ENCODE measurements at places on chromosomes 1 and 21.
A peak's percentile ranks its signal among the peaks of the same experiment; 100 is the strongest.

- no peak for DNase-seq
These were observed 34.1 kb upstream of the EPS15 start for GRCh38 chr1:51552929-51553807.

- DNase-seq, result no peak
These were observed 194.0 kb downstream of the TOMM20 start for GRCh38 chr1:234934611-234935033.

- DNase-seq, result no peak
These were observed 5.7 kb upstream of the CSTB start for GRCh38 chr21:43781846-43782245.

DNA sequence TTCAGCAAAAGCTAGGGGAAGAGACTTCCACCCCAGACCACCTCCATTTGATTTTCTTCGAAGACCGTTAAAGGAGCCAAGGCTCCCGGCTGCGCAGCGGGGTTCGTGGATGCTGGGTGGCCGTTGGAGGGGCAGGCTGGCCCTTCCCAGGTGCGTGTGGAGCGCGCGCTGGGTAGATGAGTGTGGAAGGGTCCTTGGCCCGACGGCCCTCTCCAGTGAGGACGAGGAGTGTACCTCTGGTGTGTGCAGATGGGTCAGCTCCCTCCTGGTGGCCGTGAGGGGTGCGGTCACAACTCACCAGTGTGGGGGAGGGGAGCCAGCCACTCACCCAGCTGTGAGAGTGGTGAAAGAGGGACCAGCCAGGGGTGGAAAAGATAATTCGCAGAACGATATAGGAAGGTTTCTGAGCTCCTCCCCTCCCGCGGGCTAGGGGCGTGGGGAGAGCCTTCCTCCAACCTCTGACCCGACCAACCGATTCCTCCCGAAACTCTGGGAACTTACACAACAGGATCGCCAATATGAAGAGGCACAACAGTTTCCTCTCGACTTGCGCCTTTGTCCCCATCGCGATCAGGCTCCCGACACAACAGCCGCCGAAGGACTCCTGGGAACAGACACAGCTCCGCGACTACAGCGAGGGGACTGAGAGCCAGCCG lies at the start of gene F11R:
F11R (minus strand) TSS at position 644 of the 656 bp plus-strand sequence; CDS start at position 565, 79 bp downstream.
- no peak for DNase-seq

DNA sequence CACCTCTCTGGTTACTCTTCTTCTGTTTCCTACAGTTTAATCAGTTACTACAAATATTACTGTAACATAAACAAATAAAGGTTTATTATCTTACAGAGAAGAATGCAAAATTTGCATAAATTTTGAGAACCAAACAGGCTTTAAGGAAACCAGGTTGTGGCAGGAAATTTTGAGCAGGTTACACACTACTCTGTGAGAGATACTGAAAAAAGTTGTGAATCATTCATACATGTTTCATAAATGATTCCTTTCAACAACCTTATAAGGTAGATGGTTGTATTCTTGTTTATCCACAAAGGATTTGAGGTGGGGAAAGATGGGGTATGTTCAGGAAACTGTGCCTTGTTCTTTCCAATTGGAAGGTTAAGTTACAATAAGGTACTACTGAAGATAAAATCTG lies 58.6 kb downstream of the MAST2 start:
- DNase-seq, result no peak

DNA sequence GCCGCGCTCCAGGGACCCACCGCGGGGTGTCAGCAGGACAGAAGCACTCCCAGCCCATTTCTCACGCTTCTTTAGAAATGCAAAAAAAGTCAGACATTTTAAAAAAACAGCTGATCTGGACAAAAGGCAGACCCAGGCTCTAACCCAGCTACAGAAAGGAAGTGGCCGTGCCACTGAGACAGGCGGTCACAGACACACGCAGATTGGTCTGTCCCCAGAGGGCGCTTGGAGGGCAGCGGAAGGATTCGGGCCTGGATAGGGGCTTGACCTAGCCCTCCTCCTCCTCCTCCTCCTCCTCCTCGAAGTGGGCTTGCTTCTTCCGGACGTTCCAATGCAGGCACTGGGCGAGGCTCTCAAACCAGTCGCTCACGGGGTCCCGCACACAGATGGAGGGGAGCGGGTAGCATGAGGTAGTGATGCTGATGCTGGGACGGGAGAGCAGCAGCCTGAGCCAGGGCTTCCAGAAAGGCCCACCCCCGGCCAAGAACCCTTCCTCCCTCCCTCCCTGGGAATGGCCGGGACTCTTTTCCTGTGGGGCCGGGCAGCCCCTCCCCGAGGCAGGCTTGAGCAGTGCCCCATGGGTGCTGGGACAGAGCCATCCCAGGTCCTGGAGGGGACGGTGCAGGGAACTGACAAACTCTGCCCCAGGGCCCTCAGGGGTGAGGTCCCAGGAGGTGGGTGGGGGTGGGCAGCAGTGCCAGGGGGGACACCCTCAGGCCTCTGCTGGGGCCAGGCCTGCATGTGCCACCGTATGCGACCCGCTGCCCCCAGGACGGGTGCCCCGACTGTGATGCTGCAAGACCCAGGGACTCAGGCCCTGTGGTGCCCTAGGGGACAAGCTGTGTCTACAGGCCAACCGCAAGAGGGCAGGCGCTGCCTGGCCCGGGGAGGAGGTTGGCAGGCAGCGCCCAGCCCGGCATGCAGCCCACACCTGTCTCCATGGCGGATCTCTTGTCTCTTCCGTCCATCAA lies 25.3 kb downstream of the NADK start:
- DNase-seq, result no peak

- DNase-seq, result no peak
These were observed 57.8 kb downstream of the PGBD5 start for GRCh38 chr1:230368363-230368762.

GRCh38 chr1:172447641-172448040 lies 3.8 kb upstream of the PIGC start:
- no peak for DNase-seq

DNA sequence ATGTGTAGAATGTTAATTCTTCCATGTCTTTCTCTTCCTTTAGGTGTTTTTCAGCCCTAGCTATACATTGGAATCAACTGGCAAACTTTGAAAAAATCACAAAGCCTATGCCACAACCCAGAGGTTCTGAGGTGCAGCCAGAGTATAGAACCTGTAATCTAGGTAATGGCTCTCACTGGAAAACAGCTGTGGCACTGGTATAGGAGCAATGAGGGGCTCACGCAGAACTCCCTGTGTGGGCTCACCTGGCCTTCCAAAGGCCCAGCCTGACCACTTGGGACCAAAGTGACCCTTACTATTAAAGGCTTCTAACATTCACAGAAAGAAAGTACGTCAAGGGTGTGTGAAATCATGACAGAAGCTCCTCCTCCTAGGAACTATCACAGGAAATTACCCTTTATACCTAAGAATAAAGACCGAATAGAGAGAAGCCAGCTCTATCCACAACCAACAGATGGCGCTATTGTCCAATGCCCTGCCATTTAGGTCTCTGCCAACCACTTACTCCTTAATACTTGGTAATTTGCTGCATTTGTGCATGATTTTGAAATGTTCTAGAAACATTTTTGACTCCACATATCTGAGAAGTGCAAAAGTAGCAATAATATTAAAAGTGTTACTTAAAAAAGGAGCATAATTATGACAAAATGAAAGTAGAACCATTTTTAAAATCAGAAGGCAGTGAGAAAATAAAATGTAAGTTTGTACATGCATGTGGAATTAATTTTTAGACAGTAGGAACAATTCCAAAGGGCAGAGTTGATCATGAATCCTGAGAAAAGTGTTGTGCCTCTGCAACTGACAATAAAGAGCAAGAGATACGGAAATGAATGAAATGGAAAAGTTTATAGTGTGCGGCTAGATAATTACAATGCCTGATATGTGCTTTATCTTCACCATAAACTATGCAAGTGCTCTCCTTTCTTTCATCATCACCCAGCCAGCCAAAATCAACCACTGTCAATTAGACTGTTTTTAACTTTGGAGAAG lies 93.1 kb upstream of the HAO2 start:
- peak; percentile 23 for DNase-seq

- no peak for DNase-seq
These were observed 7.6 kb downstream of the DNMT3L start for GRCh38 chr21:44253832-44254710.

DNA sequence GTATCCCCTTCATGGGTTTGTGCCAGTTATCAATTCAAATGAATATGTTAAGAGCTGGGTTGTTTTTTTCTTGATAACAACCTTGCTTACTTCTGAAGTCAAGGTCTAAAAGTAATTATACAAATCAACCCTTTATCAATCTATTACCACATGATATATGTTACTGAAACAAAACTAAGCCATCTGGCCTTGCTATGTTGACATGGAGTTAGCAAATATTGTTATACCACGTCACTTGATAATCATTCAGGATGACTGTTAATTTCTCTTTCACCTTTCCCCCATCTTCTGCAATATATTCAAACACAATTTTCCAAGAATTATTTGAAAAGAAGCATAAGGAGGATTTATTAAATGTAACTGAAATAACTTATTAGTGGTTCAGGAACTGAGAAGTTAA lies 72.6 kb downstream of the DTL start:
- no peak for DNase-seq

DNA sequence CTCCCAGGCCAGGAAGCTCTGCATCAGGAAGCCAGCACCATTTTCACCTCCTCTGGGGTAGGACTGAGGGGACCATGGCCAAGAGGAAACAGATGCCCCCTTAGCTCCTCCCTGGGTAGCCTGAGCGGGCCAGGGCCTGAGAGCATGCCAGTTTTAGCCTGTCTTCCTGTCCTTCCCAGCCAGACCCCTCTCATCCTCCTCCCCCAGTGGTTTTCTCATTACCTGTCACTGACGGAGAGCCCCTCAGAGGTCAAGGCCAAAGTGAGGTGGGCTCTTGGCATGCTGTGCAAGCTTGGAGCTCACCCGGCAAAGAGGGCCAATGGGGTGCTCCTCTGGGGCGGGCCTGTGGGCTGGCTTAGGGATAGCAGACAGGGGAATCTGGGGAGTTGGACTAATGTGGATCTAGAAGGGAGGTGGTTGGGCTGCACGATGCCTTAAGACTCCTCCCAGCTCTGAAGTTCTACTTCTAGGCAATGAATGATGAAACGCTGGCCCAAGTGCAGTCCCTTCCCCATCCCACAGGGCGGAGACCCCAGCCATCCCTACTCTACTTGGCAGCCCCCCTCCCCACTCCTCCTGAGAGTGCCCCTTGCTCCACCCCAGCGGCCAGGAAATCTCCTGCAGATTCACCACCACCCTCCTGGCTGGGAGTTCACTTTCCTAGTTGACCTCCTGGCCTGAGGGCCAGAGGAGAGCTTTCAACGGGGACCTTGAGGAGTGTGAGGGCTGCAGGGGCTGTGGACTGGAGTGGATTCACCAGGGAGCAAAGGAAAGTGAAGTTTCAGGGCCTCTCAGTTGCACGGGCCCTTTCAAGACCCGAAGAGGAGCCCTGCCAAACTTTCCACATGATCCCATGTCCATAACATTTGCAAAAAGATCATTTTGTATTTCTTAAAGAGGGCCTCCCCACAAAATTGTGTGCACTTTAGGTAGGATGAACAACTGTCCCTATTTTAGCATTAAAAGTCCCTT lies 9.4 kb upstream of the LMNA start:
- no peak for DNase-seq

DNA sequence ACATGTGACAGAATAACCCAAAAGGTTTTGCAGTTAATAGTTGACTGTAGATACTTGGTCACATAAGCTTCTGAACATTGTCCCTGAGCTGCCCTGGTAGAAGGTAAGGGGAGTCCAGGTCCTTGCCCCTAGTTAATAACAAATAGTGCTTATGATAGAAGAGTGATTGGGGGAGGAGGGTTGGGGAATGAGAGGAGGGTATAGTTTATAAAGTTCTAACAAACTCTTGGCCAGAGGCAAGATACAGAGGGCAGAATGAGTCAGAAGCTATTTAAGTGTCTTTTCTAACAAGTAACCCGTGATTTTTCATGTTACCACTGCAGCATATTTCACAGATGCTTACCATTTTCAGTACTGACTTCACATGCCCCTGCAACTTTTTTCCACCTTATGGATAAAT lies 26.7 kb upstream of the MYOCOS start:
- no peak for DNase-seq

DNA sequence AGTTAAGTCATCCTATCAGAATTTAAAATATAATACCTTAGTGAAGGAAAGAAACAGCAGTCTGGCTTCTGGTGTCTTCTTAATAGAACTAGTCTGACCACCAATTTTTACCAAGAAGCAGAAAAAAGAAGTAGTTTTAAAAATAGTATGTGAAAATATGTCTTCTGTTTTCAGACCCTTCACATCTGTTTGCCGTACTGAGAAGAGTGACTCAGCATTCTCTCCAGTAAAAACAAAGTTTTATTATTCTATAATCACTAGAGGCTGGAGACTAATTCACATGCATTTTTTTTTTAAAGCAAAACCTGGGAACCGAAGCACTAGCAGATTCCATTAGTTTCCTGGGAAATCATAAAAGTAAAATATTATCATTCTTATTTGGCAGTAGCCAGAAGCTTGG lies 163.8 kb downstream of the COL24A1 start:
- DNase-seq, result no peak

DNA sequence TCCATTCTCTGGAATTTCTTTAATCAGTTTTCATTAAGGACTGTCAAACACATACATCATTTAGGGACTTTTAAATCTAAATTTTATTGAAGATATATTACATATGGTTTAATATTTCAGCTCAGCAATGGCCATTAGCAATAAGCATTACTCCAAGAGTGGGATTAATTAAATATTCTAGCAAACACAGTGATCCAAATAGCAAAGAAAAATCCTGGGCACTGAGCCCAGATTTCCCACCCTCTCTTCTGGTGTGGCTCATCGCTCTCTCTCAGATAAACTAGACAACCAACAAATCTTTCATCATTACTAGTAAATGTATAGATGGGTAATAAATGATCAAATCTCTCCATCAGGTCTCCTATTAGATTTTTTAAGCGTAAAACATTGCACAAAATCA lies 53.5 kb upstream of the FOXD3 start:
- DNase-seq, result no peak

- no peak for DNase-seq
These were observed 310.0 kb upstream of the RUNX1 start for GRCh38 chr21:35359076-35359475.

DNA sequence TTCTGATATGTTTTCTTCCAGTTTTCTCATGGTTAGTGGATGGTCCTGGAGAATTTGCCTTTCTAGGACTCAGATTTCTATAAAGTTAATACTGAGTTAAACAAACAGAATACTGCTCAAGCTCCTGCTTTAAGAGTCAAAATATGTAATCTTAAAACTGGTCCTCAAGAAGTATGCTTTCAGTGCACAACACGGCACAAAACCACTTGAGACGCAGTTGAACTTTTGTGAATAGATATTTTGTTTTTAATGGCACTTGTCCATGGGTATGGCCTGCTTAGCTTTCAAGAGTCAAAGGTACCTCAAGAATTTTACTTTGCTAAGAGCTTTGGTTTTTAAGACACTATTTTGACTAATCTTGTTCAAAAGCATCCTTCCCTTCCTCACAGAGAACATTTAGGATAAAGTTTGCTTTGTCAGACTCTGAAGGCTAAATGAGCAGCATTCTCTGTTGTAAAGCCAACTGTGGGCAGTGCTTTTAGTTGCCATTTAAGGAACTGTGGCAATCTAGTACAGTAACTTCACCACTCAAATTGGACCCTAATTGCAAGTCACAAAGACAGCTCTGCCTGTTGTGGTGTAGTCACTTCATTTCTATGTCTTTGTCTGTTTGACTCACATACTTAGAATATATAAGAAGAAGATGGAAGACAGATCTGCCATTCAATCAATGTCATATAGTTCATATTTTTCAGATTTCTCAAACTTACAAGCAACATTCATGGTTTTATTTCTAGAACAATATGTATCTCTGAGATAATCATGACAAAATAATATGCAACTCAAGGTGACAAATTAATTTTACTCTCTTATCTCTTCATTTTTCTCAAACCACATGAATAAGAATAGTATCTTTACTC lies 28.8 kb downstream of the SAMD13 start:
- DNase-seq, result no peak

GRCh38 chr1:210709701-210710100 lies 381.0 kb downstream of the HHAT start:
- no peak for DNase-seq

- DNase-seq, result no peak
These were observed 45.5 kb downstream of the TOR3A start for GRCh38 chr1:179127163-179127895.
